Activated CD4-positive, alpha-beta T cell treated with anti-CD3 and anti-CD28 coated beads, Interleukin-2, amount 10 ng/mL, durations not matched to agents 7 days and 5 days (primary cell): ENCODE measurements at places on chromosomes 11 and 22. TPM values are rescaled to one million over a fixed set of nuclear protein-coding genes. Genes with fewer than 3 reads are reported as not detected.

Gene CLMP
- total RNA-seq = 0.23 TPM

Gene RAB39A
- total RNA-seq = not detected

Gene RASSF10
- not detected for total RNA-seq

GRCh38 chr11:7869467-7869866 is 61.6 kb downstream of the OR10A6 start:
- H3K27me3 ChIP-seq = peaks cover 6% of the 10 kb centered on the region
- no peaks in the 10 kb centered on the region for H3K36me3 ChIP-seq
- H3K4me1 ChIP-seq = no peaks in the 10 kb centered on the region
- DNase-seq = no peak

DNA sequence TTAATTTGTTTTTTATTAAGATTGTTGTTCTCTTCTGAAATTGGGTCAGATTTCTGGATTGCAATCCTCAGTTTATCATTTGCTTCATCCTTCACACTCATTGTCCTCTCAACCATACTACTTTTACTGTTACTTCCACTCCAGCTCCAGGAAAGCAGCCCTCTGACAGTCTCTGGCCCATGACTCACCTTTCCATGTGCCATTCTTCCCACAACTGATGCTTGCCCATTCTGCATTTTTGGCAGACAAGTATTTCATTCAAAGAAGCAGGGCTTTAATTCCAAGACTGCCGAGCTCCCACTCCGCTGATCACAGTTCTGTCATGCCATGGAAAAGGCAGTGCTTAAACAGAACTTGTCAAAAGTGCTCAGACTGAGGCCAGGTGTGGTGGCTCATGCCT is 139.2 kb downstream of the WNT11 start:
- H3K27me3 ChIP-seq = no peaks in the 10 kb centered on the region
- H3K27ac ChIP-seq = no peak overlapping the region
- DNase-seq = no peak
- H3K36me3 ChIP-seq = peaks cover 18% of the 10 kb centered on the region
- H3K4me1 ChIP-seq = no peaks in the 10 kb centered on the region
